HuH-7 (cell line): ENCODE measurements at places on chromosomes 11 and 22.

DNA sequence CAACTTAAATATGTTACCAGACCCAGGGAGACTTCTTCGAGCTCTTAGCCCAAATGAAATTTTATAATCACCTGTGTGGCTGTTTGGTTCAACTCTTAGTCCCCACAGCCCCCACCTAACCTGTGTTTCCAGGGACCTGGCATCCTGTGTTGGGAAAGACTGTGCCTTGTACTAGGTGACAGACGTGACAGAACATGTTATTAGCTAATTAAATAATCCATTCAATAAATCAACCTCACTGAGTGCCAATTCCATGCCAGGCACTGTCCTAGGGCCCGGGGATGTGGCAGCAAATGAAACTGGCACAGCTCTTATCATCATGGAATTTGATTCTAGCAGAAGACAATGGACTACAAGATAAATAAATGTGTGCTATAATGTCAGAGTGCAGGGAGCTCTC lies 431.9 kb downstream of the MIAT start:
- no peak for DNase-seq

DNA sequence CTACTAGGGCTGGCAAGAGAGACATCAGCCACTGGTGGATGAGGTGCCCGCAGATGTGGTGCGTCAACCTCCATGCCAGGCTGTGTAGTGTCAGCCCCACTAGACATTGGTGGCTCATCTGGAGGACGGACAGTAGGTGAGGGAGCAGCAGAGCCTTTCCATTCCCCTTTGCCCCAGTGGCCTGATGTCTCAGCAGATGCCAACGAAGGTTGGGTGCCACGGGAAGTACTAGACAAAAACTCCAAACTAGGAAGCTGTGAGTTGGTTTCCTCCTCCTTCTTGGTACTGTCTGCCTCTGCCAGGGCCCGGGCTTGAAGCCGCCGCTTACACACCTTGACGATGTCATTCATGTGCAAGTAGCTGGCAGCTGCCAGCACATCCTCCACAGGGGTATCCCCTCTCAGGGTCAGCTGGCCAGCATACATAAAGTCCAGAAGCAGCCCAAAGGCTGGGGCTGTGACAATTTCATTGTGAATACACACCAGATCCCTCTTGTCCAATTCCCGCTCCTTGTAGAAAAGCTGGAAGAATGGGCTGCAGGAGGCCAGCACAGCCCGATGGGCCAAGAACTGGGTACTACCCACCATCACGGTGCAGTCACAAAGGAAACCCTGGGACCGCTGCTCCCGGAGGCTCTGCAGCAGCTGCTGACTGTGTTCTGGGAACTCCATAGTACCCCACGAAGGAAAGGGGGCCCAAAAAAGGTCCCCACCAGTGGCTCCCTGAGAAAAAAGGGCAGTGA lies 795 bp downstream of the ZBTB3 start:
- no peak for DNase-seq

GRCh38 chr11:74492084-74492483 lies 1.4 kb downstream of the LIPT2 start:
- DNase-seq: no peak

GRCh38 chr11:33802194-33802950 lies 28.1 kb upstream of the FBXO3 start:
- DNase-seq: peak; percentile 15

- no peak for DNase-seq
These were observed 46.3 kb downstream of the PIK3C2A start for GRCh38 chr11:17161515-17161914.

DNA sequence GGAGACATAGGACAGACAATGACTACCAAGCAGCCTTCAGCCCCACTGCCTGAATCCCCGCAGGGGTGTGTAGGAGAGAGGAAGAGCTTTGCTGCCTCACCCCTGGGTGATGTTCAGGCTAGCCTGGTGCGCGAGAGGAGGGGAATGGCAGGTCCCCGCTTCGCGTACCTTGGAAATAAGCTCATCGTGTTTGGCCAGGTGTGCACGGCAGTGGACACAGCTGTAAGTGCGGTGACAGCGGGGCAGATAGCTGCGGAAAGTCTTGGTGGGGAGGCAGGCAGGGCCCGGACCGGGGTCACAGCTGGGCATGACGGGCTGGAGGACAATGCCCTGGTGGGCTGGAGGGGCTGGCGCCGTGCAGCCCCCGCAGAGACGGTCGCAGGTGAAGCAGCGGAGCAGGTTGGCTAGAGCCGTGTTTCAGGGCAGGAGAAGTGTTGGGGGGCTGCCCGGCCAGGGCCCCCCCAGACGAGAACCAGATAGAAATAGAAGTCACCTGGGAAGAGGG lies 2.9 kb downstream of the YPEL4 start:
- DNase-seq: peak; percentile 19

DNA sequence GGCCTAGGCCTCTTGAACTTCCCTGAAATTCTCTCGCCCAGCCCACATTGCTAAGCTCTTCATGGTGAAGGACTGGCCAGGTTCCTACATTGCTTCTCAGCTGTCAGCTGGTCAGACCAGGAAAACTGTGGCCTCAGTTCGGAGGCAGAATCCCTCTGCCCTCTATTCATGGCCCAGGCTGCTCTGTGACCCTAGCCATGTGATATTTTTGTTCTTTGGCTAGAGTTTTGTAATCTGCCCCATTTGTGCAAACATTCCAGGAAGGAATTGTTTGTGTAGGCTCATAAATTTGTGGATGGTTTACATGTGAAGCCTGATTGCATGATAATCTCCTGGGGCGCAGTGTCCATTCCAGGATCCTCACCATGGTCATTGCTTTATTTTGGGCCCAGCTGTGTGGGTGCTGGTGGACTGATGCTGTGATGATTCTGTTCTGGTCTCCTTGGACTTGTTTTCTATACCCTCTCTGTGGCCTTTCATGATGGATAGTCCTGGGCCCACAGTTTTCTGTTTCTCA lies 149.1 kb upstream of the E2F8 start:
- DNase-seq: peak; percentile 31

DNA sequence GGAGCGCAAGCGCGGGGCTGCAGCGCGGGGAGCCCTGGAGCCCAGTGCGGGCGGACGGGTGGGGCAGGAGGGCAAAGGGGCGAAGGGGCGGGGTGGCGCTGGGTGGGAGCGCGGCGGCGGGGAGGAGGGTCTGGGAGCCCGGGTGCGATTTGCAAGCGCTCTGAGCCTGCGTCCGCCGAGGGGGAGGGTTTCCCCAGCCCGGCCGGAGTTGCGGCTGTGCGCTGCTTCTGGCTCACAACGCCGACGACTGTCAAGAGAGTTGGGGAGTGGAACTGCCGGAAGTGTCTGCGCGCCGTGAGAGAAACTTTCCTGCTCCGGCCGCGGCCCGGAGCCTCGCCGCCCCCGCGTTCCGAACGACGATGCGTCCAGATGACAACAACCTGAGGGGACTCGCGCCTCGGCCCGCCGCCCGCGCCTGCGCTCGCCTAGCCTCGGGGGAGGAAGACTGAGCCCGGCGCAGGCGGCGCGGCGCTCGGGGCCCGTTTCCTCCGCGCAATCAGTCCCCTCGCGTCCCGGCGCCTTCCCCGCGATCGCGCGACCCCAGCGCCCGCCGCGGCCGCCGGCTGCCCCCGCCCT lies at the start of gene ARHGAP42:
Gene ARHGAP42 (plus strand): TSS at position 235 of the 576 bp plus-strand sequence. CDS start 391 bp downstream, outside the sequence.
- DNase-seq: peak; percentile 72

DNA sequence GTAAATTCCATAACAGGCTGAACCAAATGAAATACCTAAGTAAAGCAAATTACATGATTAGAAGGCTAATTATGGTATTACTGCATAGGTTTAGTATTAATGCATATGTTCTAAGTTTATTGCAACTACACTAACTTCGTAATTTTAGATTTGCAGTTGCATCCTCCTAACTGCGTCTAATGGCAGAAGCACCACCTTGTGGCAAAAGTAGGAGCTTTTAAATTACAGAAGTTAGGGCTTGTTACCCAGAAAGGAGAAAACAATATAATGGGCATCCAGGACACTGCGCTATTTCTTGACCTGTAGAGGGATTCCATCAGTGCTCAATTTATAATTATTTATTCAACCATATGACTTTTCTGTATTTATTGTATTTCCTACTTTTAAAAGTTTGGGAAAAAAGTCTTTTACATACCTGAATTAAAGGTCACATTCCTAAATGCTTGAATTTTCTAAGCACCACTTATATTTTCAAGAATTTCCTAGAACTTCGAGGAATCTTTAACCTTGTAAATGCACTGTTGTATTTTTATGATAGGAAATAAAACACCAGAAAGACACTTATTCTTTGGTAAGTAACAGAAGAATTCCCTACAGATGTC lies 16.3 kb upstream of the GPR83 start:
- DNase-seq: no peak

- DNase-seq: peak; percentile 23
These were observed 119.5 kb upstream of the GRIA4 start for GRCh38 chr11:105490333-105490732.
